ENCODE measurements at places on chromosomes 7 and 10.

GRCh38 chr7:107810626-107811025 lies 7.6 kb upstream of the SLC26A3 start:
- DNase-seq = no peak

GRCh38 chr10:92696606-92697383 lies 7.0 kb downstream of the HHEX start:
- no peak for DNase-seq

GRCh38 chr7:115153769-115154477 lies 232.0 kb downstream of the MDFIC start:
- no peak for DNase-seq

DNA sequence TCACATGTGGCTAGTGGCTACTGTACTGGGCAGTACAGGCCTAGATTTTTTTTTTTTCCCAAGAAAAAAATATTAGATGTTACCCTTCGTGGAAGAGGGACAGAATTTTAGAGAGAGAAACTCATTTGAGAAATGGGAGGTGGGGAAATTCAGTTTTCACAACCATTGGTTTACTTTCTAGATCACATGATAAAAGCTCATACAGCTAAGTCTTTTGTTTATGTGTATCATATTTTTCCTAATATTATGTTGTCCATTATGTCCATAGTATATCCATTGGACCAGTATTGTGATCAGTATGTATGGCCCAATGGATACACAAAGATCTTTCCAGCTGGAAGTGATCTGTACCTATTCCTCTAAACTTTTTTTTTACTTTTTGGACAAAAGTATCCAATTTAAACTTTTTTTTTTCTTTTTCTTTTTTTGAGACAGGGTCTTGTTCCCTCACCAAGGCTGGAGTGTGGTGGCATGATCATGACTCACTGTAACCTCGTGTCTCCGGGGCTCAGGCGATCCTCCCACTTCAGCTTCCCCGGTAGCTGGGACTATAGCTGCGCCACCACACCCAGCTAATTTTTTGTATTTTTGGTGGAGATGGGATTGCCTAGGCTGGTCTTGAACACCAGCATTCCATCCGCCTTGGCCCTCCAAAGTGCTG lies 4.1 kb downstream of the CALU start:
- DNase-seq = no peak

DNA sequence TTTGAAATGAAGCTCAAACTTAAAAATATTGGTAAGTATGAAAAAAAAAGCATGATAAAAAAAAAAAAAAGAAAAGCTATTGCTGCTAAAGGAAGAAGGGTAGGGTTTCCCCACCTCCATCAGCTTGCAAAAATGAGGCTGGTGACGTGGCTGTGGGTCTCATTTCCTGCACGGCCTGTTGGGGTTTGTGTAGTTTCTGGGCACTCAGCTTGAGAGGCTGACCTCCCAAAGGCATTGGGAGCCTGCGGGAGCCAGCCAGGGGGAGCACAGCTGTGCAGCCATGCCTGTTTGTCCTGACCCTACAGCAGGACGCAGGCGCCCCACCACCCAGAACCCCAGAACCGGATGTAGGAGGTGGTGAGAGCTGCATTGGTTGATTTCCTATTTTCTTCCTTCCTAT lies 48.8 kb upstream of the CARD11 start:
- DNase-seq = no peak

GRCh38 chr7:135253851-135254771 lies 20.5 kb downstream of the STRA8 start:
- DNase-seq = no peak

DNA sequence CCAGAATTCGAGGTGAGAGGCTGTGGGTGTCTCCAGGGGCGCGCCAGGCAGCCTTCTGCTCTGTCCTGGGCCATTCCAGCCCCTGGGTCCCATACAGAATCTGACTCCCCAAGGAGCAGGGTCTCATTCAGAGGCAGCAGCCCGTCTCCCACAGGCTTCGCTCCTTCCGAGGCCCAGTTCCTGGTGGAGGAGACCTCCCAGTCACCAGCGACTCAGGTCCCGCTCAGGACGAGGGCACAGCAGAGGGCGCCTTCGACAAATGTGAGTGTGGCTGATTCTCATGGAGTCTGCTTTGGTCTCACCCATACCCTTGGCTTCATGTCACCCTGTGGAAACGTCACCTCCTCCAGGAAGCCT lies 81.8 kb upstream of the GPR26 start:
- DNase-seq = no peak

DNA sequence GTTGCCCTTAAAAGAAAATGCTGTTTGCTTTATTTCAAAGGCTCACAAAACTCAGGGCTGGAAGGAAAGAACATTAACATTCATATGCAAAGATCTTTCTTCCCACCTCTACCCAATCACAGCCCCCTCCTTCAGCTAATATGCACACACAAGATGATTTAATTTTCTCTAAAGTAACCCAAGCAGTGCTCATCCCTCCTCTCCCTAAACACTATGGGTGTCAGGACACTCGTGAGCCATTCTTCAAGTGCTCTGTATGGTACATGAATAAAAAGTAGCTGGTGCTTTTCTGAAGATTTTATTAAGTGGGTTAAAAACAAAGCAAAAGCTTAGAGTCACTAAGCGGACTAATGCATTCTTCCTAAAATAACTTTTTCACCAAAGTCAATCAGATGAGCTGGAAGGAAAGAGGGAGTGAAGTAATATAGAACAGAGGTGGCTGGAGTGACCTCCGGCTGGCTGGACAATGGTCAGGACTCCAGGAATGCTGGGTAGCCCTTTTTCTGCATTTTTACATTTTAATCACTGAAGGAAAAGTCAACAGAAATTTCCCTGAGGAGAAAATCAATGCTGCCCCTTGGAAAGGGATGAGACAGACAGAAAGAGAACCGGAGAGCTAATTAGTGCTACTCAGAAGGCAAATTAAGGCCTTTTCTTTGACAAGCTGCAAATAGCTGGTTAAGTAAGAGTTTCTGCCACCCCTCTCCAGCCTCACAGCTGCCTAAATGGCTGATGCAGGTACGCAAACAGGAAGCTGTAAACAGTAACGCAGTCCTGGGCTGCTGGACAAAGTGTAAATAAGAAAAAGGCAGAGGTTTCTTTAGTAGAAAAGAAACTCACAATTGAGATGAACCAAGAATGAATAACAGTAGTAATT lies 6.6 kb downstream of the DGKI start:
- DNase-seq = no peak

Data from NCI-H2171 (cell line).